AML-193 (cell line): ENCODE measurements at places on chromosomes 13 and 19.

DNA sequence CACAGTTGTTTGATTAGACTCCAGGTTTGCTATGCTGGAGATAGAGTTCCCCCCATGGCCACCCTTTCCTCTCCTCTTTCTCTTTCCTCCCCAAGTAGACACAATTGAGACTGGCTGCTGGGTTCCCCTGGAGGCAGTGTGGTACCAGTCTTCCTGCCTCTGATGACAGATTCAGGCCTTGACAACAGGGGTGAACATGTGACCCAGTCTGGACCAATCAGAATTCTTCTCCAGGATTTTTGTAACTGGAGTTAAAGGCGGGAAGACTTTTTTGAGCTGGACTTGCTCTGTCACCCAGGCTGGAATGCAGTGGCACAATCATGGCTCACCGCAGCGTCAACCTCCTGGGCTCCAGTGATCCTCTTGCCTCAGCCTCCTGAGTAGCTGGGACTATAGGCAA is 48.7 kb downstream of the CCNE1 start:
- DNase-seq: no peak

DNA sequence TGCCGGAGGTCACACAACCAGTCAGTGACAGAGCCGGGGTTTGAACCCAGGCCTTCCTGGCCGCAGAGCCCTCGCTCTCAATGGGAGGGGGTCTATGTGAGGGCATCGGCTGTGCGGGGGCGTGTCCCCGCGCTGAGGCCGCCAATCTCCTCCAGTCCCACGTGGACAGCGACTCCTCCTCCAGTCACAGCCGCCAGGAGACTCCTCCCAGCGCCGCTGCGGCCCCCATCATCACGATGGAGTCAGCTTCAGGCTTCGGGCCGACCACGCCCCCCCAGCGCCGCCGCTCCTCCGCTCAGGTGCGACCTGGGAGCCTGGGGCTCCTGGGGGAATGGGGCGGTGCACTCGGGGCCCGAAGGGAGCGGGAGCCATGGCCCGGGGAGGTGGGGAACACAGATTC is 6.0 kb downstream of the SPRED3 start:
- no peak for DNase-seq

DNA sequence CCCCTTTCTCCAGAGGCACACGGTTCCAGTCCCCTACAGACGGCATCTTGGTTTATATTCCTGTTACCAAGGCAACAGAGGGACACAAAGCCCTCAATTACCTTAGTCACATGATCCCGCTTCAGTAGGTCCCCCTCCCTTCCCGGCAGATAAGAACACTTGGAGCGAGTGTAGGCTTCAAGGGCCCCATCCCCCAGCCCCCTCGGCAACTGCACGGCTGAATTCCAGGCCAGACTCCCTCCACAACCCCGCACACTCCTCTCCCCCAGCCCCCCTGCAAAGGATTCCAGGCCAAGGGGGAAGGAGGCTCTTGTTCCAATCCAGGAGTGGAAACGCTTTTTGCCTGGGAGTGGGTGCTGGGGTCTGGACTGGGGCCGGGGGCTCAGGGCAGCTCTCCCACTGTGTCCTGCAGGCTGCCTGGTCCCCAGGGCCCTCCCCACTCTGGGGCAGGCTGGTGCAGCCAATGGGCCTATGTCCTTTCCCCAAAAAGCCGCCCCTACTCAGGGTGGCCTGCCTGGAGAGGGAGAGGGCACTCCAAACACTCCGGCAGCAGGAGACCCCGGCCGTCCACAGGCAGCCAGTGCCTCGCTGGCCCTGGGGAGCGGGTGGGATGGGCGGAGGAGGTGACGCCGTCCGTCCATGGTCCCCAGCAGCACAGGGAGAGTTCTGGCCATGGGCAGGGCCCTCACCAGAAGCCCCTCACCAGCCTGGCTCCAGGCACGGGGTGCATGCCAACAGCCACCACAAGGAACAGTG is 62.6 kb downstream of the MLLT1 start:
- DNase-seq: no peak

- no peak for DNase-seq
Observed at GRCh38 chr19:7729211-7729610, 2.7 kb downstream of the CLEC4G start.

DNA sequence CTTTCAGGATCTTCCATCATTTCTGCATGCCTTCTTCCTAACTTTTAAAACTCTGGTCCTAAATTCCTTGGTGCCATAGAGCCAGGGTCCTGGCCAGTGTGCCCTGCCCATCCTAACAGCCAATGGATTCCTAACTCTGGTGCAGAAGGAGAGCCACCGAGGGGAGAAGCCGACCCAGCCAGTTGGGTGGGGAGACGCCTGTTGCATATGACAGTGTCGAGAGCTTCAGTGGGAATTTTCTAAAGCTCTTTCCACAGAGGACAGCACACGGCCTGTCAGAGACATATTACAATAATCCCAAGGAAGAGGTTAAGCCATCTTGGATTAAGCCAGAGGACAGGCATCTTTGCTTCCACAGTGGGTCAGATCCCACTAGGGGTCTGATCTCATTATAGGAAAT is 180.4 kb downstream of the ZNF536 start:
- DNase-seq: no peak

DNA sequence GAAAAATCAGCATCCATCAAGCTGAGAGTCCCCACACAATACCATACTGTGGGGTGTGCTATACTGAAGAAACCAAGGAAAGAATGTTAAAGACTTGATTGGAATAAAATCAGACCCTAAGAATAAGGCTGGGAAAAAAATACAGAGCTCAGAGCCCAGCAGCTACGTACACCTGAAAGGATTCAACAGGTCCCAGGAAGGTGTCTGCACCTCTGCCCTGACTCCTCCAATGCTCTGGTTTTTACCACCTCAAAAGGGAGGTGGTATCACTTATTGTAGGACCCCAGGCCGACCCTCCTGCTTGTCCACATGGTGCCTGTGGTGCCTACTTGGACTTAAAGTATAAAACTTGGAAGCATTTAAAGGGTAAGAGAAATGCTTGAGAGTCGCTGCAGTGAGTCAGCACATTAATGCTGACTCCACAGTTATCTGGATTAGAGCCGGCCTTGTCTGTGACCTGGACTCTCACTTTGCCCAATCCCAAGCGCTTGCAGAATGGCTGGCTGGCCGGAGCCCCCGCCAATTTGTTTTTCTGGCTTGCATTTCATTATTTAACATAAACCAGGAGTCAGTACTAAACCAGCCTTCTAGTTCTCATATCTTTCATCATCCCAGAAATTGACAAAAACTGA is 110.1 kb downstream of the FGF14 start:
- DNase-seq: no peak

DNA sequence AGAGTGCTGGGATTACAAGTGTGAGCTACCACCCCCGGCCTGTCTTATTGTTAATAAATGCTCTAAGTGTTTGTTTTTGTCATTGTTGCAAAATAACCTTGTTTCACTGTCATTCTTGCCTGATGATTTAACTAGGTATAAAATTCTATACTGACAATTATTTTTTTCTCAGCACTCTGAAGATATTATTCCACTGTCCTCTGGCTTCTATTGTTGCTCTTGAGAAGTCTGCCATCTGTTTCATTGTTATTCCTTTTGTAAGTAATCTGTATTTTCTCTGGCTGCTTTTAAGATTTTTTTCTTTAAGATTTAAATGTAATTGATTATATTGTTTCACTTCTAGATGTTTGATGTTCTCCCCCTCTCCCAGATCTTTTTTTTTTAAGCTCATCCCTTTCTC is 17.6 kb downstream of the ZNF420 start:
- DNase-seq: no peak

- no peak for DNase-seq
Observed at GRCh38 chr19:43318203-43318602, 35.3 kb upstream of the CD177 start.

DNA sequence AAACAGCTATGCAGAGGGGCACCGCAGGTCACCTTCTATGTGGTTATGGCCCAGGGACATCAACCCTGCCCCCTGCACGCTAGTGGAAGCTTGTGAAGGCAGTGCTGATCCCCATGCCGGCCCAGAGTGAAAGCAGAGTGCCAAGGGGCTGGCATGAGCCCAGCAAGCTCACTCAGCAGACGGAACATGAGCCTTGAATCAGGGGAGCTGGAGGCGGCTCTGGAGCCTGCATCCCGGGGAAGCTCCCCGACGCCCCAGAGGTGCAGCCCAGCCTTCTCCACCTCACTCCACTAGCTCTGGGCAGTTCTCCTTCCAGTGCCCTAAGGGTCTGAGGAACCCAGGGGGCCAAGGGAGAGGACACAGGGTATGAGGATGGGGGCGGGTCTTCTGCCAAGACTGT is 19.0 kb upstream of the ISYNA1 start:
- DNase-seq: no peak

DNA sequence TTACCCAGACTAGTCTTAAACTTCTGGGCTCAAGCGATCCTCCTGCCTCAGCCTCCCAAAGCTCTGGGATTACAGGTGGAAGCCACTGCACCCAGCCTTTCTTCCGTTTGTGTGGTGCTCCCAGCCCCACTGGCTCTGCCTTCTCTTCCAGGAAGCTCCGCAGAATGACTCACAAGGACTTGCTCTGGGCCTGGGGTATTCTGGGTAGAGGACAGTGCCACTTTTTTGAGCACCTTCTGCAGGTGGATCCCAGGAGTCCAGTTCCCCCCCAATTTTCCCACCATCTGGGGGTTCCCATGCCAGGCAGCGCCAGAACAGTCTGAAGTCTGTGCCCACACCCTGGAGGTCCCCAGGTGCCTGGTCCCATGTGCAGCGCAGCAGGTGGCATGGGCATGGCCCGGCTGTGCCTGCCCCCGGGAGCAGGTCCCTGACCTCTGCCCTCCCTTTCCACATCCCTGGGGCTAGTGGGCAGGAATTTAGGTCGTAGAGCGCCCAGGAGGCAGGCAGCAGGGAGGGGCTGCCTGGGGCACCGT is 1.6 kb downstream of the REEP6 start:
- DNase-seq: no peak

- no peak for DNase-seq
Observed at GRCh38 chr19:16588824-16589577, 16.8 kb upstream of the SLC35E1 start.

DNA sequence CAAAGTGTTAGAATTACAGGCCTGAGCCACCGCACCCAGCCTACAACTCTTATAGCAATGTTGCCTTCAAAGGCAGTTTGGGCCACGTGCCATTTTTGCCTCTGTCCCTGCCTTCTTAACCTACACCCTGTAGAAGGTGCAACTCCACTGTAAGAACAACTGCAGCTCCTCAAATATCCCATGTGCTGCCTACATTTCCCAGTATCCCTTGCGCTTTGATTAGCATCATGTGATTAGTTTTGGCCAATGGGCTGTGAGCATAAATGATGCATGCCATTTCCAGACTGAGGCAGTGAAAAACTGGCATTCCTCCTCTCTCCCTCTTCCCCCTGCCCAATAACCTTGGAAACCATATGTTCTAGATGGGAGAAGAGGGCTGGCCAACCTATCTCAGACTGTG is 75.2 kb upstream of the MRI1 start:
- no peak for DNase-seq

DNA sequence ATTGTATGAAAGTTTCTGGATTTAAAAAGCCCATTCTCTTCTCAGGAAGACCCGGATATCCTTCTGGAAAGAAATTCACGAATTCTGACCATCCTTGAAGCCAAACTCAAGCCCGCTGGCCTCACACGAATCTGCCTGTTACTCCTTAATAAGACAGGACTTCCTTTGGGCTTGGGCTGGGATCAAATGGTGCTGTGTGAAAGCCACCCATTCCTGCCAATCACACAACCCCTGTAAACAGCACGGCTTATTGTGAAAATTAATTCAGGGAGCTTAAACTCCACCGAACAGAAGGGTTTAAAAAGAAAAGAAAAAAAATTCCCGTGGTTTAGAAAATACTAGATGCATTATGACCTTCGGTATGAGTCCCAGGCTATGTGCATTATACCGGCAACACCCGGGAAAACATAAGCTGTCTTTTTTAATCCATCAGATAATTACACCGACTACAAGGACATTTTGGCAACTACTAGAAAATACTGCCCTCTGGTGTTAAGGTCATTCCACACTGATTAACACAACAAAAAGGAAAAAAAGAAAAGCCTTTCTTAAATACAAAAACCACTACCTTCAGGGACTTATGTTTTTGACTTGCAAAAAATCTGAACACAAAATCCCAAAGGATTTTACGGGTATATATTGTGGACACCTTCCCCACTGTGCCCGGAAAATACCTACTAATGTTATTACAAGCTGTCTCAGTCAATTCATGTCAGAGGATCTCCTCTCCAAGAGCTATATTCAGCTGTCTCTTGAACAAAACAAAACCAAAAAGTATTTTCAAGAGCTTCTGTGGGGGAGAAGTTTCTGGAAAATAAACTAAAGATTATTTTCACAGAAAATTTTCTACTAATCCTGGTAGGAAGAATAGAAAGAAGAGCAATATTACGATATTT is 76.0 kb upstream of the LSM14A start:
- DNase-seq: peak; percentile 56

DNA sequence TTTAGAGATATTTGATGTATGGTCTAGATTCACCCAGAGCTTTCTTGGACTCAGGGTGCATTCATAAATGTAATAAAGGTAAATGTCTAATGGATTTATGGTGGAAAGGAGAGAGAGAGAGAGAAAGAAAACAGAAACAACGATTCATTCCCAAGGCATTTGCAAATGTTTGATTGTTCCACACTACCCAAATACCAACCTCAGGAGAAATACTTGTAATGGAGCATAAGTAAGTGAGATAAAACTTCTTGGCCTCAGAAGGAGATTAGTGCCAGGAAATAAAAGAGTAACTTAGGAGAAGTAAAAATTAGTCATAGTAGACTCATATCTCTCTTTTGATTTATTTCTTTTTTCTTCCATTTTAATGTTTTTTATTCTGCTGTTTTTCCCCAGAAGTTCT is 40.6 kb upstream of the DGKH start:
- no peak for DNase-seq

GRCh38 chr13:44058067-44058466 is 178.4 kb downstream of the LACC1 start:
- no peak for DNase-seq

DNA sequence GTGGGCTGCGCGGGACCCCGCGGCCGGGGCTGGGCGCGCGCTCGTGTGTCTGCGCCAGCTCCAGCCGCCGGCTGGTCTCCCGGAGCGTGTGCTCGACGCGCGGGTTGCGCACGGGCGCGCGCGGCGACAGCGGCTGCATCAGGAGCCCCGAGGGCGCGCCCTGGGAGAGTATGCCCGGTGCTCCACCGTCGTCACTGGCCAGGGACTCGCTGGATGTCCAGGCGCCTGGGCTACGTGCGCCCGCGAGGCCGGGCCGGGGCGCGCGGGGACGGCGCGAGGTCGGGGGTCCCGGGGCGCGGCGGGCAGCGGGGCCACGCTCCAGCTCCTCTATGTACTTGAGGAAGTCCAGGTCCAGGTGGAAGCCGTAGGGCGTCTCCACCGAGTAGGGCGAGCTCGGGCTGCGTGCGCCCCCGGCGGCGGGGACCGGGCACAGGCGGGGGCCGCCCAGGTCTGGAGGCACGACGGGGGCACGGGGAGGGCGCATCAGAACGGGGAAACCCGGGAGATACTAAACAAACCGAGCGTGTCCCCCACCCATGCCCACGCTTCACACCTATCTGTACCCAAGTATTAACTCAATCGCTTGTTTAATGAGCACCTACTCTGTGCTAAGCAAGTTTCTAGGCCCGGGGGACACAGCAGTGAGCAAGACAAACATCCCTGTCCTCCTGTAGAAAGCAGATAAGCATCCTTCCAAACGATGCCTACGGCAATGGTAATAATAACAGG is 7.6 kb downstream of the KANK3 start:
- no peak for DNase-seq

- DNase-seq: no peak
Observed at GRCh38 chr19:34975056-34975455, 11.0 kb upstream of the ZNF792 start.

GRCh38 chr19:20154636-20155035 is 12.4 kb upstream of the ZNF486 start:
- DNase-seq: no peak

GRCh38 chr19:44212250-44212865 is at the start of gene ZNF227:
Gene ZNF227, plus strand, starts transcription at chr19:44212532. Its CDS starts 5,261 bp downstream, at chr19:44217793.
- DNase-seq: peak; percentile 70
